Progenitor cell of endocrine pancreas (in vitro differentiated cells): ENCODE measurements at places on chromosomes 3 and 15.

- DNase-seq = peak; percentile 93
These were observed 23.6 kb downstream of the SEC61A1 start for GRCh38 chr3:128075522-128076482.

DNA sequence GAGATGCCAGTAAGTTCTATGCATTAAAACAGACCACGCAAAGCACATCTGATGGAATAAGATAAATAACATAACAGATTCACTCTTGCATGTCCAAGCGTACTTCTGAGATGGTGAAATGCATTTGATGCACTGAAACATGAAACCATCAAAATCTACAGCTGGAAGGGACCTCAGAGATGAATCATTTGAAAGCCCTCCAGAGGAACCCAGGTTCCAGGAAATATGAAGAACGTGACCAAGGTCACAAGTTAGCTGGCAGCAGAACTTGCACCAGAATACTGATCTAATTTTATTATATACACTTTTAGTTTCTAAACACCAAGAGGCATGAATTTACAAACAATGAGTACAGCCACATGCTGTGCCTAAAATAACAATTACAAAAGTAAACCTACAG is 957.1 kb downstream of the FHIT start:
- no peak for DNase-seq

- DNase-seq = no peak
These were observed 583 bp upstream of the RBSN start for GRCh38 chr3:15099364-15100098.

DNA sequence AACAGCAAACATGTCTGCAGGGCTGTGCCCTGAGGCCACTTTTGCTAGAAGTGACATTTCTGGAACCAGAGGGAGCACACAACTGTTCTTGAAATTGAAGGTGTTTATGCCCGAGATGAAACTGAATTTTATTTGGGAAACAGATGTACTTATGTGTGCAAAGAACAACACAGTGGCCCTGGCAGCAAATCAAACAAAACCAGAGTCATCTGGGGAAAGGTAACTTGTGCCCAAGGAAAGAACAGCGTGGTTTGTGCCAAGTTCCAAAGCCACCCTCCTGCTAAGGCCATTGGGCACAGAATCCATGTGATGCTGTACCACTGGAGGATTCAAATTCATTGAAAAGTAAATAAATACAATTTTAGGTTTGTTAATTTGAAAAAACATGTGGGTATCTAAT is 31.2 kb upstream of the RARRES1 start:
- no peak for DNase-seq

- no peak for DNase-seq
These were observed 12.3 kb upstream of the KLF13 start for GRCh38 chr15:31314380-31314779.
